Activated CD8-positive, alpha-beta memory T cell treated with anti-CD3 and anti-CD28 coated beads for 1 hour (primary cell): ENCODE measurements at places on chromosomes 4 and X.

DNA sequence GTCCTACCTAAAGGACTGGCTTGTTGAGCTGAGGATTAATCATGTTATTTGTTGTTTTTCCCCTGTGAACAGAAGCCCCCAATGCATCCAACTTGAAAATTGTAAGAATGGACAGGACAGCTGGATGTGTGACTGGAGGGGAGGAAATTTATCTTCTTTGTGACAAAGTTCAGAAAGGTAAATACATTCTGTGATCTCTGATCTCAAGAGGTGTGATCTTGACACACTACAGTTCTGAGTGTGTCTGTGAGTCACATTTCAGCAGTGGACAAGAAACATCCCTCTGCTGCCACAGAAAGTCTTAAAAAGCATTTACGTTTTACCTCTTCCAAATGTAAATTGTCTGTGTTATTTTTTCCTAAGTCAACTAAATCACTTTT, 79.3 kb downstream of the NFKB1 start:
- DNase-seq = no peak

DNA sequence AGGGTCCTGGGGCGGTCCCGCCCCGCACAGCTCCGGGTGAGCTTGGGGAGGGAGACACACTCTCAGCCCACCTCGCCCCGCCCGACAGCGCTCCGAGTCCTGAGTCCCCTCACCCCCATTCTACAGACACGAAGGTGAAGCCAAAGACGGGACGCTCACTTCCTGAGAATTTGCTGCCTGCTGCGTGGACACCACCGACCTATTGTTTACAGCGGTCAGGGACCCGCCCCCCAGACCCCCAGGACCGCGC, 796 bp upstream of the ZNF141 start:
- DNase-seq = peak; percentile 10

DNA sequence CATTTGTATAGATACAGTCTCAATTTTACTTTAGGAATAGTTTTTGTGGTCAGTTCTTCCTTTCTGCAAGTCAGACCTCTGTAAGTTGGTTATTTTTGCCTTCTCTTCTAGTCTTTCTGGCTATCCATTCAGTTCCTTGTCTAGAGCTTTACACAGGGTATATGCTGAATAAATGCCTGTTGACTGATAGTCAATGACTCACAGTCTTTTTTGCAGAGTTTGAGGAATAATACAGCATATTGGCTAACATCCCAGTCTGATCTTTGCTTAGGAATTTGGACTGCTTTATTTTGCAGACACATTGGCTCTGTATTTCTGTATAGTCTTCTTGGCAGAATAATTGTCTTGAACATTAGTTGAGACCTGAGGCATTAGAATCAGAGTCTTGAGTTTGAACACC, 132.4 kb downstream of the MAGEC1 start:
- no peak for DNase-seq

- DNase-seq = no peak
Observed at GRCh38 chr4:73018595-73018994, 50.9 kb downstream of the COX18 start.

DNA sequence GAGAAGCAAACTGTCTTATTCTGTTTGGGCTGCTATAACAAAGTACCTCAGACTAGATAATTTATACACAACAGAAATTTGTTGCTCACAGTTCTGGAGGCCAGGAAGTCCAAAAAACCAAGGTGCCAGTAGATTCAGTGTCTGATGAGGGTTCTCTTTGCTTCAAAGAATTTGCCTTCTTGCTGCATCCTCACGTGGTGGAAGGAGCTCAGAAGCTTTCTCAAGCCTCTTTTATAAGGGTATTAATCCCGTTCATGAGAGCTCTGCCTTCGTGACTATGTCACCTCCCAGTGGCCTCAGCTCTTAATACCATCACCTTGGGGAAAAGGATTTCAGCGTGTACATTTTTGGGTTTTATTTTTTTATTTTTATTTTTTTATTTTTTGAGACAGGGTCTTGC, 20.1 kb downstream of the CA5B start:
- no peak for DNase-seq

DNA sequence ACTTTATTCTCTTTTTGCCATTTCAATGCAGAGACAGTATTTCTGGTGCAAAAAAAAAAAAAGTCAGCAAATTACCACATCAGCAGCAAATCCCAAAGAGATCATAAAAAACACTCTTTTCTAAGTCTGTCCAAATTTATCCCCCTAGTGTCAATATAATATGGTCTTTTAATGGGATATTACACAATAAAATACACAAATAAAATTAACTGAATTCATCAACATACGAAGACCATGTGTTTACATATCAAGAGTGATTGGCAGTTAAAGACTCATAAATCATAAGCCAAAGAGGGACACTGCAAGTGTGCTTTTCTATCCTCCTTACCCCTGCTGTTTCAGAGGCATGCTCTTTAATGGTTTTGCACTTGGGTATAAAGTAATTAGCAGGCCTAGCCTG, 340.2 kb upstream of the DKK2 start:
- DNase-seq = no peak

GRCh38 chr4:24607334-24607733, 23.0 kb upstream of the DHX15 start:
- DNase-seq = no peak

GRCh38 chr4:602559-602942, 22.8 kb upstream of the PDE6B start:
- DNase-seq = peak; percentile 16

GRCh38 chrX:153614818-153615217, 15.9 kb upstream of the CCNQ start:
- DNase-seq = no peak

GRCh38 chr4:152734699-152735050, 44.9 kb downstream of the TIGD4 start:
- DNase-seq = no peak
